Thoracic aorta (tissue), 2 donors: ENCODE measurements at places on chromosomes 6 and 20.

DNA sequence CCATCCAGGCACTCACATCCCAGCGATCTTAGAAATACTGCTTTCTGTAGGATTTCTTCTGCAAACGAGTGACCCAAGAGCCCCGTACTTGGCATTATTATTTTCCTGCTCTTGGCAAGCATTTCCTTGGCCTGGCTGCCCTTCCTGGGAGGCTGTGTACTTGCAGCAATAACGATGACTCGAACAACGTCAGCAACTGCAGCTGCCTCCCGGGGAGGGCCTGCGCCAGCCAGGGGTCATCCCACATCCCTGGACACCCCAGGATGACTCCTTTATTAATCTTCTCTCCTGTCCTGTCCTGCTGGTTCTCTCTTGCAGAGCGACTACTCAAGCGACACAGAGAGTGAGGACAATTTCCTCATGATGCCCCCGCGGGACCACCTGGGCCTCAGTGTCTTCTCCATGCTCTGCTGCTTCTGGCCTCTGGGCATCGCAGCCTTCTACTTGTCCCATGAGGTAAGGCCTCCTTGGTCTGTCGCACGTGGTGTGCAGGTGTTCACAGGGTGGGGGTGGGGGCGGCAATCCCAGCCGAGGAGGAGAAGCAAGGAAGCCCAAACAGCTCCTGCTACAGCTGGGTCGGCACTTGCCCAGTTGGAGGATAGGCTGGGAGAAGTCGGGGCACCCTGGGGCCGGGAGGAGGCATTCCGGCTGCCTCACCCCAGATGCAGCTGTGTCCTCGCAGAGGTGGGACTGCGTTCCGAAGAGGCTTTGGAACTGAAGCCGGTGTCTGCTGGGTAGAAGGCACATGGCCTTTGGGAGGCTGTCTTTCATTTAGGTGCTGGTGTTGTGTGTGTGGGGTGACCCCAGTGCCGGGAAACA is 115.3 kb downstream of the SYNDIG1 start:
- no peak for DNase-seq

DNA sequence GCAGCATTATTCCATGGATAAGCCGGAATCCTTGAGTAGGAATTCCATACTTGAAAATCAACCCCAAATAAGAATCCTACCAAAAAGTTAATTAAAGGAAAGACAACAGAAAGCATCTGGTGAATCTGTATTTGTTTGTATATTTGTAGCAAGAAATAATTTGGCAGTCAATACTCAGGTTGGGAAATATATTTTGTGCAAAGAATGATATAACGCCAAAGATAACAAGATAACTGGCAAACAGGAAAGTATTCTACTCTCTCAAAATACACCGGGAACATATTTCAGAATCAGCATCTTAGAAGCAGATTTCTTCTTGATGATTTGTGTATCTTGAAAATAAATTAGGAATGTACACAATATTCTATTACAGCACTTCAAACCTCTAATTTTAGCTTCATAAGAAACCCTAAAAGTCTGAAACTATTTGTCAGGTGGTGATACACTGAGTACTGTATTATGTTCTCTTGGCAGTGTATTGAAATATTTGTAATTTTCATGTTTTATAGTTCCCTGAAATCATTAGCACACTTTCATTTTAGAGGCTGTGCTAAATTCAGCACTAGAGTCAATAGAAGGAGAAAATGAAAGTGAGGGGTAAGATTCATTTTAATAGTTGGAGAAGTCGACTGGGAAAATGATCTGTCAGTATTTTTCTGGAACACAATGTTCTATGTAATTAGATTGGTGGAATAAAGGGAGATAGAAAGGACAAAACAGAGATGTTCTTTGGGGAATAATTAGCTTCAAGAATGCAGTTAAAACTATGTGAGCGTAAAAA is 879.7 kb upstream of the GJE1 start:
- no peak for DNase-seq

GRCh38 chr20:19758133-19758500 is at the start of gene RIN2:
Gene RIN2, plus strand, starts transcription at chr20:19758258. Its CDS starts 131,344 bp downstream, at chr20:19889602.
- DNase-seq, result no peak

DNA sequence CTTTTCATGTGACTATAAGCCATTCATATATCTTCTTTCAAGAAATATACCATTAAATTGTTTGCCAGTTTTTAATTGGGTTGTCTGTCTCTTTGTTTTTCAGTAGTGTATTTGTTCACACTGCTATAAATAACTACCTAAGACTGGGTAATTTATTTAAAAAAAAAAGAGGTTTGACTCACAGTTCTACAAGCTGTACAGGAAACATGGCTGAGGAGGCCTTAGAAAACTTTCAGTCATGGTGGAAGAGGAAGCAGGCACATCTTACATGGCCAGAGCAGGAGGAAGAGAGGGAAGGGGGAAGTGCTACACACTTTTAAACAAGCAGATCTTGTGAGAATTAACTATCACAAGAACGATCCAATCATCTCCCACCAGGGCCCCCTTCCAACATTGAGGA is 255.3 kb downstream of the EPM2A start:
- DNase-seq, result no peak

GRCh38 chr6:150721418-150722266 is 122.0 kb downstream of the PLEKHG1 start:
- no peak for DNase-seq

DNA sequence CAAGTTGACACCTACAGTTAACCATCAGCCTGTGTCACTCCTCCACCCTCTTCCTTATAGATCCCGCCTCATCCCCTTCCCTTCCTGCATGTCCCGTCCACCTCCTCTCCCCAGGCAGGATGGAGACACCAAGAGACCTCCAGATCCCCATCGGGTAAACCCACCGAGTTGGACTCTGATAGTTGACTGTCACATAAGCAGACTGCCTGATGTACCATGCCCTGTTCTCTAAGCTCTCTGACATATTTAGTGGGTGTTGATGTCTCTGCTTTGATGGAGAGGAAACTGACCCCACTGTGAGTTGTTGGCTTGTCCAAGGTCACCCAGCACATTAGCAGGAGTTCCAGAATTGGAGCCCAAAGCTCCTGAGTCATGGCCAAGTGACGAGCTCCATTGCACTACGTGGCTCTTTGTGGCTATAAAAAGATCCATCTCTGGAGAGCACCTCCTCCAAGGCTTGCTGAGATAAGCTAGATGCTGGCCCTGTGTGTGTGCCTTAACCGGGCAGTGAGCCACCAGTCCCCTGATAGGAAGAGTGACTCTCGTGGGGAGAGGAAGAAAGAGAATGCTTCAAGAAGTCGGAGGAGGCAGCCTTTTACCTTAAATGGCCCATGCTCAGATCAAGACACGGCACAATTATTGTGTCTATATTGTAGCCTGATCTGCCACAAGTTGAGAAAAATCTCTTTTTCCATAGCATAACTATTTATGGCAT is 236.0 kb upstream of the ECI2 start:
- DNase-seq, result peak; percentile 21

DNA sequence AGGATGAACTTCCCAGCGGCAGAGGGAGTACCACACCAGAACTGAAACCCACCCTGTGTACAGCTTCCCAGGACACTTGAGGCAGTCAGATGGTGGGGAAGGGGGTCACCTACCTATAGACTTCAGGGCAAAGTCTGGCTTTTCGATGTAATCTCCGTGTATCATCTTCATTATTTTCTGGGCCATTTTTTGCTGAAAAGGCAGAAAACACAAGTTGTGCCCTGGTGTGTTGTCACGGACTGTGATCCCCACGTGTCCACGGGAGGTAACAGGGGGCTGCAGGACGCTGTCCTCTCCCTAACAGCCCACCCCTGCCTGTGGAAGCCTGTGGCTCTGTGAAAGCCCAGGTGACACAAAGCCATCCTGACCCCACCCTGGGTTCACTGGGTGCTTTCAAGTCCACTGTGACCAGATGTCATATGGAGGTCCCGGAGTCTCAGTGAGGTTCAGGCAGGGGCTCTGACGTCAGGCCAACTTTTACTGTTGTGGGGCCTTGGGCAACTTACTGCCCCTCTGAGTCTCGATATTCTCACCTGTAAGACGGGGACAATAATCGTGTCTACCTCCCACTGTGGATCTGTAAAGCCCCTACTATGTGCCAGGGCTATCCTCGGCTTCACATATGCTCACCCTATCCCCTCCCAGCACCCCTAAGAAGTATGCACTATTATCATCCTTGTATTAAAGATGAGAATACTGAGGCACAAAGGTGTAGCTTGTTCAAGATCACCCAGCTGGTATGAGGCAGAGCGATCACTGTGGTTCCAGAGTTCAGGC is 14.5 kb downstream of the SUN5 start:
- DNase-seq, result no peak

- DNase-seq, result no peak
Observed at GRCh38 chr6:33064723-33065122, 8.7 kb downstream of the HLA-DPA1 start.

DNA sequence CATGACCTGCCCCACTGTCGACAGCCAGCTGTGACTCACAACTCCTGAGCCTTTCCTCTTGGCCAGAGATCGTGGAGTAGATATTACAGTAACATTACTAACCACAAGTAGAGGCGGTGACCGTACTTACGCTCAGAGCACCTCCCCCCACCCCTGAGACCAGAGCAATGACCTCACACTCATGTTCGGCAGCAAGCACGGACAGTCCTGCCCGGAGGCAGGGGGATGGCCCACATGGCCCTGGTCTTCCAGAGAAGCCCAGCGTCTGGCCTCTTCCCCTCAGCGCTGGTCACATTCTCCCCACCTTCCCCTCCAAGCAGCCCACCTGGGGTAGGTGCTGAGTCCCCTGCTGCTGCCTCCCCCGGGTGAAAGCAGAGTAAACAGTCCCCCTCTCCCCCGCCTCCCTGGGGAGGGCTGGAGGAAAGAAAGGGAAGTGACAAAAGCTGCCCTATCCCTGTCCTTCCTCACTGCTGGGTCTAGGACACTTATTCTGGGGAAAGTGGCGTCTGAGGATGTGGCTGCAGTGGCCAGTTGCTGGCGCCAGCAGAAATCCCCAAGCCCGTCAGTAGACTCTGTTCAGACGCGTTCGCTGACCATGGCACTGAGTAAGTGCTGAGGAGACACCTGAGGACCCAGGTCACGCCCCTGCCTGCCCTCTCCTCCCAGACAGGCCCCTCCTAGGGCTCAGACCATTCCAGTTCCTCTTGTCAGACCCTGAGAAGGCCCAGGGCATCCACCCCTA is 68.5 kb downstream of the MRPL14 start:
- DNase-seq, result peak; percentile 84

GRCh38 chr6:33683576-33684427 is 27.7 kb downstream of the UQCC2 start:
- no peak for DNase-seq

- no peak for DNase-seq
Observed at GRCh38 chr6:48315915-48316314, 204.9 kb upstream of the PTCHD4 start.

- DNase-seq, result no peak
Observed at GRCh38 chr6:11307226-11307625, 74.8 kb upstream of the NEDD9 start.

DNA sequence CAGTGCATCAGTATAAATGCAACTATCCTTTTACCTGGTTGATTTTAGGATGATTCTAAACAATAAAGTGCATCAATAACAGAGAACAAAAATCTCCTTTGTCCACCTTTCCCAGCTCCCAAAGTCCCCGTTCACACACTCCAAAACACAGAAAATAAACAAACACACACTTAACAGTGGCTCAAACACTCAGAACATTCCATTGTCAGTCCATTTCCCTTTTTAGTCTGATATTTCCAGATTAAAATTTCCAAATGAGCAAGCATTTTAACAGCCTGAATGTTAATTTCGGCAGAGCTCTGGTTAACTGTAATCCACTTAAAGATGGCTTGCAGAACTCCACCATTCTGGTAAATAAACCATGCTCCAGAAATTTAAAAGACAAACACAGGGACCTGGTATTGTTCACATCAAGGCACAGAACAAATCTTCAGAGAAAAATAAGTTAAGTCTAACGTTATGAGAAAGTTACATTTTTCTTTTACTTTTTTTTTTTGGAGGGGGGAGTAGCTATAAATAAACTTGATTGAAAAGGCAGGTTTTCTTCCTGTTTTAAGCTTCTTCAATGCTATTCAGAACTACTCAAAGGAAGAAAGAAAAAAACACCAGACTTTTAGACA is 100.8 kb downstream of the DST start:
- no peak for DNase-seq

GRCh38 chr20:7879883-7880282 is 60.4 kb downstream of the HAO1 start:
- DNase-seq, result no peak

- no peak for DNase-seq
Observed at GRCh38 chr6:141309295-141309694, 823.4 kb upstream of the GJE1 start.

GRCh38 chr6:17452096-17452495 is 58.7 kb downstream of the CAP2 start:
- DNase-seq, result no peak

GRCh38 chr6:64217721-64218620 is 582.4 kb downstream of the PHF3 start:
- DNase-seq, result no peak

- DNase-seq, result no peak
Observed at GRCh38 chr6:10749734-10750133, 2.1 kb downstream of the TMEM14B start.

DNA sequence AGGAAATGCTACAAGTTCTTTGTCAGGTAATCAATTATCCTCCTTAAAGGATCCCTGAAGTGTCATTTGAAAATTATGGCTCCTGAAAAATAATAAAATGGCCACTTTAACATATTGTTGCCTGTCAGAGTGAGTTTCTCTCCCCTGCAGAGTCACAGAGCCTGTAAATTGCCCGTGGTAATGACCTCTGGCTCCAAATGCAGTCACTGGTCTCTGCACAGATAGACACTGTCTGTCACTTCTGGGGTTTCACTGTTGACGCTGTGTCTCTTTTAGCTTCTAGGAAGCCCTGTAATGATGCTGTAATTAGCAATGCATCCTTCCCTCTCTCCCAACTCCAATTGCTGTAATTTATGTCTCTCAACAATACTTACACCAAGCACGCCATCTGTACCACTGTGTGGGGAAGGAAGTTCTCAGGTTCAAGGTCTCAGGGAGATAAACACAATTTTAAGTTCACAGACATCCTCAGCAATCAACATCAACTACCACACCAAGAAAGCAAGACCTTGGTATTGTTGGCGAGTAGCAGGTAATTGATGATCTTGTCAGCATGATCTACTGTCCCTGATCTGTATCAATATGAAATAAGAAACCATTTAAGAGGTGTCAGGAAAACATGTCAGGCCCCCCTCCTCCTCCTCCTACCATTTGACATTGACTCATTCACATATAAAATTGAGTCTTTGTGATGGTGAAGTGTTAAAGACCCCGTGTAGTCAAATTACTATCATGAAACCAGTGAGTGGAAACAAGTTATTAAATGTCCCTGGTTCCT is 91.2 kb upstream of the SULF2 start:
- no peak for DNase-seq

DNA sequence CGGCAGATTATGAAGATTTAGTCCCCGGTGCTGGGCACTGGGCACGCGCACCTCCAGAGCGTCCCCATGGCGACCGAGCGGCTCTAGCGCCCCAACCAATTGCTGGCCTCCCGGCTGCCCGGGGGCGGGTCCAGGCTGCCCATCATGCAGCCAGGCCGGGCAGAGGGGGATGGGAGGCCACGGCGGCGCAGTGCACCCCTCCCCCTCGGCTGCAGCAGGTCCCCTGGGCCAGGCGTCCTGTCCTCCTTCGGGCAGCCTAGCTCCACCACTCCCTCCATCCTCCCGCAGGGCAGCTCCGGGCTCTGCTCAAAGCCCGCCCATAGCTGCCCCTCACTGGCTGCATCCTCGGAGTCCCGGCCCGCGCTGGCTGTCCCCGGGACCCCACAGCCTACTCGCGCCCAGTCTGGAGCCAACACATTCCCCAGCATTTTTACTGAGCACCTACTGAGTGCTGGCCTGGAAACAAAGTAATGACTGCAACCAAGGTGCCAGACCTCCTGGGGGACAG is 99.4 kb downstream of the ASXL1 start:
- DNase-seq, result no peak
